ENCODE measurements at places on chromosomes 2 and 18.

GRCh38 chr2:233421091-233421816 lies 67.0 kb downstream of the DGKD start:
- DNase-seq = no peak

DNA sequence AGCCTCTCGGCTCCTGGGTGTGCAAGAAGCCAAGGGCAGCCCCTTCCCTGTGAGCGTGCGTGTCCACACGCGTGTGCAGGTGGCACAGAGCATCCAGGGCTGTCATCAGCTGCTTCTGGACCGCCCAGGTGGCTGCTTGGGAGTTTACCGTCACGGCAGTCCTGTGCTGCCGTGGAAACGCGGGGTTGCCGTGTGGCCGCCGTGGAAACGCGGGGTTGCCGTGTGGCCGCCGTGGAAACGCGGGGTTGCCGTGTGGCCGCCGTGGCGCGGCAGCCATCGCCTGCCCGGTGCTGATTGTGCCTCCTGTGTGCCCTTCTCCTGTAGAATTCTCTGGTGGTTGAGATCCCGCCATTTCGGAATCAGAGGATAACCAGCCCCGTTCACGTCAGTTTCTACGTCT lies 71.4 kb downstream of the NFATC1 start:
- DNase-seq = no peak

DNA sequence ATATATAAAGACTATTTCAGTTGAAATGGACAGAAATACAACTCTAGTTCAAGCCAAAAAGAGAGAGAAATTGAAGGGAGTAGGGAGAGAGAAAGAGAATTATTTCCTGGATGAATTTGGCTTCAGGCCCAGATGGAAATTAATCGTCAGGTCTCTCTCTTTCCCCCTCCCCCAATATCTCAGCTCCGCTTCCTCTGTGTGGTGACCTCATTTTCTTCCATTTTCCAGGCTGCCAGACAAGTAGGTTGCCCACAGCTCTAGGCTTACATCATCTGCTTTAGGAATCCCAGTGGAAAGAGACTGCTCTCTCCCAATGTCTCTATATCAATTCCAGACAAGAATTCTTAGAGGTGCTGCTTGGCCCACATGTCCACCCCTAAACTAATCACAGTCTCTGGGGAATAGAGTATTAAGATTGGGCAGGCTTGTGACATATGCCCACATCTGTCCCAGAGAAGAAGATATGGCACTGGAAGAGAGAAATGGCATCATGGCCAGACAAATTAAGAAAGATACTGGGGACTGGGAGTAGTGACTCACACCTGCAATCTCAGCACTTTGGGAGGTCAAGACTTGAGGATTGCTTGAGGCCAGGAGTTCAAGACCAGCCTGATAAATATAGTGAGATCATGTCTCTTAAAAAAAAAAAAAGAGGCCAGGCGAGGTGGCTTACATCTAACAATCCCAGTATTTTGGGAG lies 37.2 kb upstream of the CFAP36 start:
- no peak for DNase-seq

- no peak for DNase-seq
Observed at GRCh38 chr2:71939588-71940535, 207.8 kb downstream of the CYP26B1 start.

DNA sequence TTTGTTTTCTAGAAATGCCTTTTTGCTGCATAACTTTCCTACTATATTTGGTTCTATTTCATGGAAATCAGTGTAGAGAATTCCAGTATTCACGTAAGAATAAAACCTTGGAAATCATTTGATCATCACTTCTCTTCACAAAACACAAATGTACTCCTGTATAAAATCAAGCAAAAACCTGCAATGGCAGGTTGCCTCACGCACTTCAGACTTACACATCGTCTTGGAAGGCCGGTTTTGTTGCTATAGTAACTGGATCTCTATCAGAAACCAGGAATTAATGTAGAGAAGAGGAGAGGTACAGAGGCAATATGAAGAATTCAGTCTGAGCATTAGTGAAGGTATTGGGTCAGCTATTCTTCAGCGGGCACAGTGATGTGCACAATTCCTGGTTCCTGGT lies 370.7 kb upstream of the CYRIA start:
- no peak for DNase-seq

DNA sequence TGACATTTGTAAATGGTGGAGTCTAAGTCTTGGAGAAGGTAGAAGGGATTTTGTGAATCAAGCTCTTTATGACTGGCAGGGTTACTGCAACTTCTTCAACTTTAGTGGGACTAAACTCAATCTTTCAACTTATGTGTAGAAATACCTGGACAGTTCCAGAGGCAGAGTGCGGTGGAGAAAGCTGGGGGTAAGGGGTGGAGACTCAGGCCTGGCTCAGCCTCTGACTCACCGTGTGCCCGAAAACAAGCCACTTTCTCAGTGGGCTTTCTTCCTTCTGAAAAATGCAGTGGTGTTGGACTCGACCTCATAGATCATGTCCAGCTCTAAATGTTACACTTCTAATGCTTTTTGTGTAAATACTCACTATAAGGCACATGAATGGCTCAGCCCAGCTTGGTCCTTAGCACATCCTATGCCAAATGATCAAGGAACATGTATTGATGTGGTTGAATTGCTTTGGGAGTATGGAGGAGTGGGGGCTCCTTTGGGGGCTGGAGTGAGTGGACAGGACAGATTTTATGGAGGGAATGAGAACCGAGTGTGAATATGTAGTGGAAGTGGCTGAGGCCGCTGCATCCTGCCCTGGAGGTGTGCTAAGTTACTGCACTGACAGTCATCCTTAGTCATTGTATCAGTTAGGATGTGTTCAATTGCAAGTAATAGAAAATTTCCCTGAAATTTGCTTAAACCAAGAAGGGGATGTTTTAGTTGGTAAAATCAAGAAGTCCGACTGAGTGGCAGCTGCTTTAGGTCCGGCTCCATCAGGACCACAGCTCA lies 32.2 kb upstream of the IGFBP5 start:
- no peak for DNase-seq

DNA sequence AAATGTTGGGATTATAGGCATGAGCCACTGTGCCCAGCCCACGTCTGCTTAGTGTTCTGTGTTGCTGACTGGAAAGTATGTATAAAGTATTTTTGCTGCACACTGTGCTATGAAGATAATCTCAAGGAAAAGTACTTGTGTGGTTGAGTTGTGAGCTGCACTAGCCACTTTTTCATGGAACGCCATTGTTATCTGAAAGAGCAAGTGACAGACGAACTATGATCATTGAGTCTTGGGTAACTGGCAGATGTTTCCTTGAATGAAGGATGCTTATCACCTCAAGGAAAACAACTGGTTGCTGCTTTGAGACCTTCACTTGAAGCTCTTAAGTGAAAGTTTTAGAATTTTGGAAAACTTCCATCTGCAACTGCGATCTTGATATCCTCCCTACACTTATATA lies 82.2 kb upstream of the KCTD1 start:
- no peak for DNase-seq

Data from GM04503 (cell line).